ENCODE measurements at places on chromosomes 5 and 9.

DNA sequence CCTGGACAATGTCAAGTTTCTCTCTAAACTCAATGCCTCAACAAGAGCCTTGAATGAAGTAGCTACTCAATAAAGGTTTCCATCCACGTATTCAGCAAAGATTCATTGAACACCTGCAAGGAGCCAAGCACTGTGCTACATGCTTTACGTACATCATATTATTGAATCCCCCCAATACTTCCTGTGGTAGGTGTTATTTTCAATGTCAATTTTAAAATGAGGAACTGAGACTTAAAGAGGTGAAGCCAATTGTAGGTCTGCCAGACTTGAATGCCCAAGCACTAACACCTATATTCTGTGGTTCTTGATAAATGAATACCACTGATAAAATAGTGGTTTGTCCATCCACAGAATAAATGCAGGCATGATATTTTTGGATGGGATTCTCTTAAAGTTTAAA is 162.3 kb downstream of the DRD1 start:
- no peak overlapping the region for H3K27ac ChIP-seq
- DNase-seq: no peak
- H3K4me1 ChIP-seq: no peaks in the 10 kb centered on the region
- H3K4me3 ChIP-seq: no peak overlapping the region
- H3K27me3 ChIP-seq: peaks cover 5% of the 10 kb centered on the region

- no peaks in the 10 kb centered on the region for H3K4me1 ChIP-seq
- no peak overlapping the region for H3K4me3 ChIP-seq
- no peaks in the 10 kb centered on the region for H3K36me3 ChIP-seq
- DNase-seq: no peak
These were observed 710.2 kb upstream of the ACO1 start for GRCh38 chr9:31674264-31674663.

- DNase-seq: peak; percentile 68
- H3K27ac ChIP-seq: peak overlapping the region; percentile 98
- H3K36me3 ChIP-seq: peaks cover 10% of the 10 kb centered on the region
- H3K4me3 ChIP-seq: peak overlapping the region; percentile 74
These were observed 24.5 kb upstream of the SEMA4D start for GRCh38 chr9:89522261-89522958.

- no peaks in the 10 kb centered on the region for H3K4me1 ChIP-seq
- no peak overlapping the region for H3K4me3 ChIP-seq
- H3K27ac ChIP-seq: no peak overlapping the region
- H3K36me3 ChIP-seq: no peaks in the 10 kb centered on the region
- peaks cover 22% of the 10 kb centered on the region for H3K27me3 ChIP-seq
These were observed 42.2 kb downstream of the OSMR start for GRCh38 chr5:38888041-38888440.

DNA sequence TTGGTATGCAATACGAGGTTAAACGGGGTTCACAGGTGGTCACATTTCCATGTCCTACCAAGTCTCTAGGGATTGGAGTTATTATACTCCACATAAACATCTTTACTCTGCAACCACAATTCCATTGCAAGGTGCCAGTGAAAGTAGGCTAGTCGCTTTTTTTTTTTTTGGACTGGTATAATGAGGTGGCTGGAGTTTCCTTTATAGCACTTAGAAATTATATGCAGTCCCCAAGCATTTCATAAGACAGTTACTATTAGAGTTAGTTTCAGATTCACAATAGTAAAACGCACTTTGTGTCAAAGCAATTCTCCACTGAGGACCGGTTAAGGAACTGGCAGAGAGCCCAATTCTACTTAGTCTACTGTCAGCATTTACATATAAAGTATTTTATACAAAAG is 1.4 kb downstream of the MEF2C start:
- H3K4me3 ChIP-seq: no peak overlapping the region
- DNase-seq: no peak
- no peaks in the 10 kb centered on the region for H3K36me3 ChIP-seq
- H3K27ac ChIP-seq: no peak overlapping the region
- peaks cover 72% of the 10 kb centered on the region for H3K27me3 ChIP-seq

DNA sequence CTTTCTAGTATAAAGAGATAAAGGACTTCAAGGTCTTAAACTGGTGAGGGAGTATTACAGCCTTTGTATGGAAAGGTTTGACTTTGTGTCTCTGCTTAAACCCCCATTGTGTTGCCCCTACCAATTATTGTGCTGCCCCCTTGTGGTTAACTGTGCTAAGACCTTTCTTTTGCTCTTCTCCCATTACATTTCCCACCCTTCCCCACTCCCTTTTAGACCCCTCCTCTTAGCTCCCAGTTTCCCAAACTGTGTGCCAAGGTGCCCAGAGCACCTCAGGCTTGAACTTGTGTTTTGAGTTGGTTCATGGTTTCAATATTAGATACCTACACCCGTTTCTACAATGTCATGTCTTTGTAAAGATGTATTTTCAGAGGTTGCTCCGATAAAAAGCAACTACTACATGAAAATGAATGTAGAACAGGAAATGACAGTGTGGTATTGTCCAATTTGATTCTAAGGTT is 2.9 kb downstream of the JAK2 start:
- H3K4me1 ChIP-seq: peaks cover 29% of the 10 kb centered on the region
- peaks cover 19% of the 10 kb centered on the region for H3K36me3 ChIP-seq
- H3K27me3 ChIP-seq: no peaks in the 10 kb centered on the region
- no peak overlapping the region for H3K27ac ChIP-seq

DNA sequence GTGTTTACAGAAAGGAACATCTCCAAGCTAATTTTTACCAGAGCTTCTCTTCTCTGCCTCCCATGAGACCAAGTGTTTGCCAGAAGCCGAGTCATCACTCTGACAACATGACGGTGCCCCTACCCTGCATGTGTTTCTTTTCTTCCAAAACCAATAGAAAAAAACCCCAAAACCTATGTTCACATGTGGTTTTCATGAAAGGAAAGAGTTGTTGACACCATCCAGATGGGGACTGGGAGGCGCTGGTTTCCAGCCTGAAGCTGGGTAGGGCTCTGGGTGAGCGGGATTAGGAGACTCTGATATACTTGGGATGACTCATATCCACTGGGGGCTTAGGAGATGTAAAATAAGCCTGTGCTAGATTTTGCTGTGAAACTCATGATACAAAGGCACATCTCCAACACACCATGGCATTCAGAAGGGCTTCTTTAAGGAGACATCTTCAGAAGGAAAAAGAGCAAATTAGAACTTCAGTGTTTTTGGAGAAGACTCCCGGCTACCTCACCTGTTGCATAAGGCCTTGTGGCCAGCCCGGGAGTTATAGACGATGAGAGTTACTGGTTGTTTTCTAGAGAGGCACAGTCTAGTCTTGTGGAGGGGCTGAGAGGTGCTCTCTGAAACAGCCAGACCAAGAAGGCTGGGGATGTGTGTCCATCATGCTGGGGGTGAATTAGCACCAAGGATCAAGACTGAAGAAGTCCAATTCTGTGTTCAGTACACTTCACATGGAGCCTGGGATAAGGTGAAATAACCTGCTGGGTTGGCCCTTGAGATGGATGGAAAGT is 108.9 kb upstream of the LHFPL2 start:
- no peaks in the 10 kb centered on the region for H3K27me3 ChIP-seq
- no peak overlapping the region for H3K27ac ChIP-seq
- H3K36me3 ChIP-seq: no peaks in the 10 kb centered on the region
- no peak for DNase-seq
- H3K4me3 ChIP-seq: no peak overlapping the region

DNA sequence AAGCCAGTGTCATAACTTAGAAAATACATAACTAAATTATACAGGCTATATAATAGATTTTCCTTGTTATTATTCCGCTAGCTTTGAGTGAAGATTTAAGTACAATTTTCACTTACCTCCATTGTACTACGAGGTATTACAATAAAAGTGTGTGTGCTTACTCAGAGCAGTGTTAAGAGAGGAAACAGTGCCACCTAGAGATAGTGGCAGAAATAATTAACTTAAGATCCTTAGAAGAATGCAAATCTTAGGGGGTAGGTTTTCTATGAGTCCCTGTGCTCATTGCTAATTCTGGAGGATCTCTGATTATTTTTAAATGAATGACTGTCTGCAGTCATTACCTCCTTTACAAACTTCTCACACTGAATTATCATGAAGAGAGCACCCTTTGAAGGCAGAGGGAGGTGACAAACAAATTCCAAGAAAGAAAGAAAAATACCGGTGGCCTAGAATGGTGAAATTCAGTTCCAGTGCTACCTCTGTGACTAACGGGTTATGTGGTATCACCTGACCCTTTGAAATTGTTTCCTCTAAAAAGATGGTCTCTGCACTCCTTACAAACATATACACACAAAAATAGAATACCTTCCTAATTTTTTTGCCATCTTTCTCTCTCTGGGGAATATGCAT is 379.8 kb downstream of the TRIM36 start:
- no peaks in the 10 kb centered on the region for H3K36me3 ChIP-seq
- H3K27ac ChIP-seq: no peak overlapping the region
- H3K27me3 ChIP-seq: no peaks in the 10 kb centered on the region
- DNase-seq: no peak

GRCh38 chr9:71333321-71333720 is 211.9 kb upstream of the TRPM3 start:
- no peak overlapping the region for H3K27ac ChIP-seq
- no peaks in the 10 kb centered on the region for H3K27me3 ChIP-seq
- no peaks in the 10 kb centered on the region for H3K4me1 ChIP-seq
- H3K4me3 ChIP-seq: no peak overlapping the region
